ENCODE measurements at places on chromosomes 6 and 20. TPM values are rescaled to one million over a fixed set of nuclear protein-coding genes. Genes with fewer than 3 reads are reported as not detected.

DNA sequence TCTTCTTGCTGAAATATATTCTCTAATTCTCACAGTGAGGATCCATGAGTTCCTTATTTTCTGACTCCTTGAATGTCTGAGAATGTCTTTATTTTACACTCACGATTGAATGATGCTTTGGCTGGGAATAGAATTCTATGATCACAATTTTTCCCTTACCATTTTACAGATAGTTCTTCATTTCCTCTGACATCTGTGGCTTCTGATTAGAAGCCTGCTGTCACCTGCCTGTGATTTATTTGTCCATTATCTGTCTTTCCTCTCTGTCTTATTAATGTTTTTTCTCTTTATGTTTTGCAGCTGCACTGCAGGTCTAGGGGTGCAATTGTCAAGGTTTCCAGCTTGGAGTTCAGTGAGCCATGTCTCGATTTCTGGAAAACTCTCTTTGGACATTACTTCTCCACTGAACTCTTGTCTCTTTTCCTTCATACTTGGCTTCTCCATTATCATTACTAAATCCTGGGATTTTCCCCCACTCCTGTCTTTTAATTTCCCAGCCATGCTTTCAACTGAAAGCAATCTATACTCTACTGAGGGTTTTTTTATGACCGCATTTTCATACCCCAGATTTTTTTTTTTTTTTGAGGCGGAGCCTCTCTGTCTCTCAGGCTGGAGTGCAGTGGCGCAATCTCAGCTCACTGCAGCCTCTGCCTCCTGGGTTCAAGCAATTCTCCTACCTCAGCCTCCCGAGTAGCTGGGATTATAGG is 121.2 kb upstream of the PRND start:
- no peaks in the 10 kb centered on the region for H3K4me1 ChIP-seq
- peaks cover 7% of the 10 kb centered on the region for H3K27me3 ChIP-seq
- no peaks in the 10 kb centered on the region for H3K36me3 ChIP-seq
- no peak for DNase-seq
- no peak overlapping the region for H3K4me3 ChIP-seq

GRCh38 chr20:1863296-1863695 is 31.9 kb upstream of the SIRPA start:
- no peak for DNase-seq
- H3K27me3 ChIP-seq, result no peaks in the 10 kb centered on the region
- H3K36me3 ChIP-seq, result no peaks in the 10 kb centered on the region
- H3K4me3 ChIP-seq, result no peak overlapping the region
- H3K27ac ChIP-seq, result no peak overlapping the region

Gene CGAS
- 2.5 TPM for total RNA-seq

GRCh38 chr20:50602432-50603088 is 88.8 kb downstream of the RIPOR3 start:
- no peak for DNase-seq
- H3K4me1 ChIP-seq, result no peaks in the 10 kb centered on the region
- no peaks in the 10 kb centered on the region for H3K27me3 ChIP-seq
- no peak overlapping the region for H3K4me3 ChIP-seq

Gene LPIN3
- total RNA-seq, result 13.1 TPM

DNA sequence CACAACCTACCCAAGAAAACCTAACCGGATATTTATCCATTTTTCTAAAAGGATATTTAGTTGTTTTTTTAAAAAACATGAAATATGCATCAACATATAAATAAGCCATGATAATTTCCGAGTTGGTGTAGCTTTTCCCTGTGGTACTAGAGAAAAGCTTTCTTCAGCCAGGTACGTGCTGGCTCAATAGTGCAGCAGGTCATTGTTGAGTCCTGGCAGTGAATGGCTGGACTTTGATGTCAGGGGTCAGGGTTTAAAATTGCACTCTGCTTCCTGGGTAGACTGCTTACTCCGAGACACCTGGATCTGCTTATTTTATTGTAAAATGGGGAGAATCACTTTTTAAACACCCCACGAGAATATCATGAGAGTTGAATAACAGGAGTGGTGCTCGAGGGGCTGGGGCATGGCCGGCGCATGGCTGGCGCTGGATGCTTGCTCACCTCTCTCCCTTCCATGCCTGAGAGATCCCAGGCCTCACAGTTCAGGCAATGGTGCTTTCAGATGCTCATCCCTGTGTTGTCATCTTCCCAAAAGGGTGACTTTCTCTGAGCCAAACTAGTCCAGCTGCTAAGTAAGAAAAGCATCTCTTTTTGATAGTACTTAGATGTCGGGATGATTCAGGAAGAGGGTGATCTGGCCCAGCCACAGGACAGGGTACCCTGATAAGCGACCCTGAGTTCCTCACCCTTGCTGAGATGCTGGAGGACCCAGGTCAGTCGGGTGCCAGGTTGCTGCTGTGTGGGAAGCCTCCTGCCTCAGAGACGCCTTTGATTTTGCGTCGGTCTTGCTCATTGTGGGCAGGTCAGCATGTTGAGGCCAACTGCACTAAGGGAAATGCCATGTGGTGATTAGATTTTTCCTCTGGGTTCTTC is 269.1 kb upstream of the FOXQ1 start:
- DNase-seq, result peak; percentile 17
- H3K4me3 ChIP-seq, result no peak overlapping the region
- H3K27ac ChIP-seq, result no peak overlapping the region
- peaks cover 9% of the 10 kb centered on the region for H3K4me1 ChIP-seq
- no peaks in the 10 kb centered on the region for H3K27me3 ChIP-seq

- no peaks in the 10 kb centered on the region for H3K27me3 ChIP-seq
- H3K4me1 ChIP-seq, result peaks cover 3% of the 10 kb centered on the region
- no peak for DNase-seq
- no peaks in the 10 kb centered on the region for H3K36me3 ChIP-seq
- no peak overlapping the region for H3K4me3 ChIP-seq
Observed at GRCh38 chr20:51276296-51276695, 253.4 kb upstream of the KCNG1 start.

Gene TRAM2
- total RNA-seq, result 20.5 TPM

- H3K27ac ChIP-seq, result peak overlapping the region; percentile 93
- peaks cover 48% of the 10 kb centered on the region for H3K36me3 ChIP-seq
- peak; percentile 78 for DNase-seq
- peaks cover 3% of the 10 kb centered on the region for H3K4me1 ChIP-seq
- peak overlapping the region; percentile 42 for H3K4me3 ChIP-seq
Observed at GRCh38 chr6:47670851-47671250, 27.5 kb upstream of the ADGRF4 start.

Gene PRSS35
- 2.0 TPM for total RNA-seq

DNA sequence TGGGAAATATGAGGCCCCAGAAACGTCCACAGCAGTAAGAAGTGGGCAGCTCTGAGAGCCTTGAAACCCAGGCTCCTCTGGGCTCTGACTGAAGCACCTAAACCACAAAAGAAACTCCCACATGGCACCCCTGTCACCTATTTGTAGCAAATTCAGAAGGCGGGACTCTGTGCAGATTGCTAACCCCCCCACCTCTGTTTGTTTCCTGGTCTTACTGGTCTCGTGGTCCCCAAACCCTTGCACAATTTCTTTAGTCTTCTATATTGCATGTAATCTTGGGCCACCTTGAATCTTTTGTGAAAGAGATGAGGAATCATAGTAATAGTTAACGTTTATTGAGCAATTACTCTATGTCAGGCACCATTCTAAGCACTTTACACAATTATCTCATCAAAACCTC is 154.3 kb downstream of the PREX1 start:
- no peak for DNase-seq
- H3K4me1 ChIP-seq, result no peaks in the 10 kb centered on the region
- no peak overlapping the region for H3K27ac ChIP-seq
- H3K36me3 ChIP-seq, result peaks cover 64% of the 10 kb centered on the region

Gene DEFB132
- total RNA-seq, result not detected

Gene SLC22A3
- total RNA-seq, result 3.1 TPM

- H3K27ac ChIP-seq, result no peak overlapping the region
- H3K27me3 ChIP-seq, result no peaks in the 10 kb centered on the region
- H3K4me1 ChIP-seq, result no peaks in the 10 kb centered on the region
- H3K4me3 ChIP-seq, result no peak overlapping the region
- no peak for DNase-seq
- no peaks in the 10 kb centered on the region for H3K36me3 ChIP-seq
Observed at GRCh38 chr6:135750081-135750480, 101.4 kb upstream of the PDE7B start.

DNA sequence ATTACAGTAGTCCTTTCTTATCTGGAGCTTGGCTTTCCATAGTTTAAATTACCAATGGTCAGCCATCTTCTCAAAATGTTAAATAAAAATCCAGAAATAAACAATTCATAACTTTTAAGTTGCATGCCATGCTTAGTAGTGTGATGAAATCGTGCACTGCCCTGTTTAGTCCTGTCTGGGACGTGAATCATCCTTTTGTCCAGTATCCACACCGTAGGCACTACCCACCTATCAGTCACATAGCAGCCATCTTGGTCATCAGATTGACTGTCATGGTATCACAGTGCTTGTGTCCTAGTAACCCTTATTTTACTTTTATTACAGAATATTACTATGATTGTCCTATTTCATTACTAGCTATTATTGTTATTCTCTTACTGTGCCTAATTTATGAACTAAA is 924.1 kb downstream of the EYS start:
- no peak for DNase-seq
- no peak overlapping the region for H3K4me3 ChIP-seq
- H3K36me3 ChIP-seq, result no peaks in the 10 kb centered on the region

Gene HLA-DOB
- not detected for total RNA-seq

DNA sequence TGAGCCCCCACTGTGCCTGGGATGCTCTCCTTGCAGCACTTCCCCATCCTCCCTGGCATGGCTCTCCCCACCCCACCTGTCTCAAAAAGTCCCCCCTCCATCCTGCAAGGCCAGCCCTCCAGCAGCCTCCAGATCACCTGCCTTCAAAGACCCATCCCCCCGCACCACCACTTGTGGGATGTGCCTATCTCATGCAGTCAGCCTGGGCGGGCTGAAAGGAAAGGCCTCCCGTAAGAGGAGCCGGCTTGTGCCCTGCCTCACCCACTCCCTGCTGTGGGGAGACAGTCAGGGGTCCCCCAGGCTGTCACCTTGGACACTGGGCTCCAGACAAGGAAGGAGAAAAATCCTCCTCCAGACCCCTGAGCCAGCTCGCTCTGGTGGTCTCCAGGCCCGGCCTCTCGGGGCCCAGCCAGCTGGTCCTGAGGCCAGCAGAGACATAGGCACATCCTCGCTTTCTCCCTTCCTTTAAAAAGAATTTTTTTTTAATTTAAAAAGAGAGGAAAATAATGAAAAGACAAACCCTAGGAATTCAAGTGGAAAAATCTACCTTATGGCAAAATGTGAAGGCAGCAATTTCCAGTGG is 77.3 kb downstream of the GRM4 start:
- H3K36me3 ChIP-seq, result no peaks in the 10 kb centered on the region
- DNase-seq, result peak; percentile 63
- H3K27ac ChIP-seq, result no peak overlapping the region
- no peak overlapping the region for H3K4me3 ChIP-seq
- no peaks in the 10 kb centered on the region for H3K27me3 ChIP-seq
- no peaks in the 10 kb centered on the region for H3K4me1 ChIP-seq

Gene FAM162B
- 1.8 TPM for total RNA-seq

DNA sequence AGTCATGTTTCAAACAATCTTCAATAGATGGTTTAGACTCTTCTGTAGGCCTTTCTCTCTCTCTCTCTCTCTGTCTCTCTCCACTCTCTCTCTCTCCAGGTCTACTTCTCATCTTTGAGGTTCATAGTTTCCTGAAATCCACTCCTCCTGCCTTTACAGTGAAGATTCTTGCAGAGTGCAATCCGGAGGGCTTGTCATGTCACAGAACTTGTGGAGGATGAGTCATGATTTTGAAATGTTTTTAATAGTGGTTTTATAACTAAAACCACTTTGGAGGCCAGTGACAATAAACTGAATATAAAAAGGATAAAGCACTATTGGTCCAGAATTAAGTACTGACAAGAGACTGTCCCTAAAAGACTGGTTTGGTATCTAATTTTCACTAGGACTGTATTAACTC is 156.3 kb downstream of the KIF6 start:
- H3K36me3 ChIP-seq, result no peaks in the 10 kb centered on the region
- no peaks in the 10 kb centered on the region for H3K27me3 ChIP-seq
- H3K4me1 ChIP-seq, result no peaks in the 10 kb centered on the region
- H3K4me3 ChIP-seq, result no peak overlapping the region
- DNase-seq, result no peak

GRCh38 chr6:143673669-143674068 is 4.1 kb upstream of the PHACTR2 start:
- peaks cover 21% of the 10 kb centered on the region for H3K4me1 ChIP-seq
- H3K27ac ChIP-seq, result no peak overlapping the region
- H3K36me3 ChIP-seq, result no peaks in the 10 kb centered on the region
- H3K4me3 ChIP-seq, result peak overlapping the region; percentile 7

Gene EPHA7
- 5.3 TPM for total RNA-seq

DNA sequence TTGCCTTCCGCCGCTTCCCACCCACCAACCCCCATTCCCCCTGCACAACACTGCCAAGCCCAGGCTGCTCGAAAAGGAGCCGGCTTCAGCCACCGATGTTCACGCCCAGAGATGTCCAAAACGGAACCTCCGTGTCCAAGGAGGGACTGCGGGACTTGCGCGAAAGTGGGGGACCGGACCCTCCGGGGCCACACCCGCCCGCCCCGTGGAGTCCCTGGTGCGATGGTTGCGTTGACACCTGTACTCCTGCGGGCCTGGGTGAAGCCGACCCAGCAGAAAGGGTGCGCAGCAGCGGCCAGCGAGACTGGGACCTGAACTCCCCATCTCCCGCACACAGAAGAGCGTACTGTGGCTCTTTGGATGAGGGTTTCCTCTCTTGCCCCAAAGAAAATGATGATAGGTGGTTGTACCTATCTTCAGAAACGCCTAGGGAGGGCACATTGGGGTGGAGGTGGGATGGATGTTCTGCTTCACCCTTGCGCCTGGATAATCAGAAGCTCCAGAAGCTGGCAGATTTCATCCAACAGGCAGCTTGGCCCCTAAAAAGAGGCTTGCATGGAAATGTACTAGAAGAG is 1.9 kb upstream of the VGLL2 start:
- H3K4me3 ChIP-seq, result no peak overlapping the region
- H3K36me3 ChIP-seq, result no peaks in the 10 kb centered on the region
- H3K4me1 ChIP-seq, result no peaks in the 10 kb centered on the region
- H3K27ac ChIP-seq, result no peak overlapping the region
- peaks cover 99% of the 10 kb centered on the region for H3K27me3 ChIP-seq

Gene SAMD10
- 7.2 TPM for total RNA-seq

- H3K27ac ChIP-seq, result no peak overlapping the region
- no peaks in the 10 kb centered on the region for H3K27me3 ChIP-seq
- no peak overlapping the region for H3K4me3 ChIP-seq
- H3K36me3 ChIP-seq, result no peaks in the 10 kb centered on the region
Observed at GRCh38 chr6:25332655-25333071, 53.5 kb downstream of the CARMIL1 start.

Gene L3MBTL3
- 36.9 TPM for total RNA-seq

Gene TMC2
- not detected for total RNA-seq

DNA sequence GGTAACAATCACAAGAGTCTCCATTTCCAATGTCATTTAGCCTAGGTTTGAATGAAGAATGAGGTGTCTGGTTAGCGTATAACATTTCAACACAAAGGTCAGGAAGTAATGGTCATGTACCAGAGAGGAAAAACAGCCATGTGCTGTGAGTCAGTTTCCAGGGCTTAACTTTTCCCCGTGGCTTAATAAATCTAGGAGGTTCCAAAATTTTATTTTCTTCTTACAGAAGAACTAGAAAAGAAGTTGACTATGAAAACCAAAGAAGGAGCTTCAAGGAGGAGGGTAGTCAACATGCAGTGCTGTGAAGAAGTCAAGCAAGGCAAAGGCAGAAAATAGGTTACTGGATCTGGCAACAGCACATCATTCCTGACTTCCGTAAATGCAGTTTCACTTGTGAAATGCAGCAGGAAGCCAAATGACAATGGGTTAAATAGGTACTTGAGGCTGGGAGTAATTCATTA is 8.4 kb upstream of the GABRR2 start:
- H3K4me1 ChIP-seq, result no peaks in the 10 kb centered on the region
- no peak for DNase-seq
- peaks cover 32% of the 10 kb centered on the region for H3K36me3 ChIP-seq
- H3K27me3 ChIP-seq, result no peaks in the 10 kb centered on the region

Data from endodermal cell (in vitro differentiated cells).